ENCODE measurements at places on chromosomes 3 and 15.

DNA sequence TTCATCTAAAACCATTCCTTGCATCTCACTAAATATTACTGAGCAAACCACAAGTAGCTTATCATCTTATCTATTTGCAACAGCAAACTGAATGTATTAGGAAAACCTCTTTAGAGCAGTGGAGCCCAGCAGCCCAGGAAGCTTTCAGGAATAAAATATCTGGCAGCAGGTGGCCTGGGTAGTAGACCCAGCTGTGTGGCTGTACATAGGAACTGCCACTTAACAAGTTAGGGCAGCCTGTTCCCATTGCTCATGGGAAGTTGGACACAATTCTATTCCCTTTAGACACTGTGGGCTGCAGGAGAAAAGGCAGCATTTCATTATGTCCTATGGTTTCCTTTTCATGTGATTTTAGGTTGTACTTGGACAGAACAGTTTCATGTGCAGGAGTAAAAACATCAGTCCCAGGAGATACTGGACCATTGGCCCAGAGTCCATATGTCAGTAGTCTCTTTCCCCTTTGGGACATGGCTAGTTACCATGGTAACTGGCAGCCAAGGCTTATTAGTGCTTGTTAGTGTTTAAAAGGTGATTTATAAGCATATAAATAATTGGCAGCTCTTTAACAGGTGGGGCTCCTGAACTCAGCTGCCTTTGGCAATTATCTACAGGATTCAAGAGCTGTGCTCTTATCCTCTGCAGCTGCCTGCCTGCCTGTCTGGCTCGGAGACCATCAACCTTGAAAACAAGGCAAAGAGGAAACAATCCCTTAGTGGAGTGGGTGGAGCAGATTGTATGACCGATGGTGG is 28.9 kb upstream of the LSAMP start:
- DNase-seq = no peak

DNA sequence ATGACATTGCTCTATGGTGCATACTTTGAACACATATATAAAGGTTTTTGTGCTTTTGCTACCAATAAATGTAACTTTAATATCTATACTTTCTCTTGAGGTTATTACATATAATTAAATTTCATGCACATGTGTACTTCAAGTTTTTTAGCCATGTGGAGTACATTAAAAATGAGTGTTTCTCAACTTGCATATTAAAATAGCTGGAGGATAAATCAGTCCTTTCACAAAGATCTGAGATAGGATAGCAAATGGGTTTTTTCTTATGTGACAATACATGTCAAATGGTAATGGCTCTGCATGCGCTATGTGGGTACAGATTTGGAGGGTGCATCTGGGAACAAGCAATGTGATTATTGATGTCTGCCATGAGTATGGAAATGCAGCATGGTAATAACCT is 48.7 kb upstream of the COL6A6 start:
- DNase-seq = no peak

DNA sequence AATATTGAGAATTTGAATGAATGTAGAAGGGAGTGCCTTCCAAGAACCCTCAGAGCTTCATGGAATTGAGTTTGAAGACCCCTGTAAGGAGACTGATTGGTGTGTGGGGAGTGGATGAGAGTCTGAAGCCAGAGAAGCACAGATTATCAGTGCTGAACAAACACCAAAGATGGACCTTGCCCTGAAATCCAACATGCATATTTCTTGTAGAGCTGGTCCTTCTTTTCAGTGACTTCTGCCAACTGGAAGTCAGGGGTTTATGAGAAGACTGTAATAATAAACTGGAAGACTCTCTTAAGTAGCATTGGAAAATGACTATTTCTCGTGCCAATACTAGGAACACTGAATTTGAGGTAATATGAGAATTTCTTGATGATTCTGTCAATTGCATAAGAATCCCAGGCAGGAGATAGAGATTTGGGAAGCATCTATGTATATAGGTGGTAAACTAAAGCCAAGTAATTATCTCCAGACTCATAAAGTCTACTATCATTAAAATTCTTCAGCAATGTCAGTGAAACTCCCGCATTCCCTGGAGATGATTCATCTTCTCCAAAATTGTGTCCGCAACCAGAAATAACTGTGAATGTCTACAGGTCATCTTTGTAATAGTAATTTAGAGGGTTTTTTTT is 213.8 kb downstream of the IL5RA start:
- DNase-seq = no peak

DNA sequence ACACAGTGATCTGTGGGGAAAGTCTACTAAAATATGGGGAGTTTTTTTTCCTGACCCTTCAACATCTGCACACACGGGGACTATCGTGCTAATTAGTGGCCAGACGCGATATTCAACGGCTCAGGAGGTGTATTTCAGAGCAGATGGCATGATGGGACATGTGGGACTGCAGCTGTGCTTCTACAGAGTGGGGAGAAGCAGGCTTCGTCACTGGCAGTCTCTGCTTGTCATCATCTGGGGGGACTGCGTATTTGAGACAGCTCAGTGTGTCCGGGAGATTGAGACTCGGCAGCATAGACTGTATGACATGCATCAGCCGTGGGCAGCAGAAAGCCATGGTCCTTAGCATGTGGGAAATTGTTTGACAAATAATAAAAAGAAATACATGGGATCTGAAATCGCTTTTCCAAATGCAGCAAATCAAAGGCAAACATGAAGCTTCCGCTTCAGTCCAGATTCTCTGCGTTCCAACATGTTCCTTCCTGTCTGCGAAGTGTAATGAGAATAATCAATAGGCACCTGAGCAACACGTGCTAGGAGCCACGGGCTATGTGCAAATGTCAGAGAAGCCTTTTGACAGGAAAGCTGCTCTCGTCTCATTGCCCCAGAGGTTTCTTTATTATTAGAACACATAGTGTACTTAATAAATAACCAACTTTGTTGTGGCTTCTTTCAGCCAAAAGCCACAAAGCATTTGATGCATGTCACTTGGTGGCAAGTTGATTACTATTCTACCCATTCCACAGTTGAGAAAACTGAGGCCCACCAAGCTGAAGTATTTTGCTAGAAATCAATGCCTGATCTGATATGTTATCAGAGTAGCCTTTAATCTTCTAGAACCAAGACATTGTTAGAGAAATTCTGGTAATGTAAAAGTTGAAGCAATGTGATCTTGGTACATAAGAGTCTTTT is 276.3 kb downstream of the RYR3 start:
- DNase-seq = no peak

DNA sequence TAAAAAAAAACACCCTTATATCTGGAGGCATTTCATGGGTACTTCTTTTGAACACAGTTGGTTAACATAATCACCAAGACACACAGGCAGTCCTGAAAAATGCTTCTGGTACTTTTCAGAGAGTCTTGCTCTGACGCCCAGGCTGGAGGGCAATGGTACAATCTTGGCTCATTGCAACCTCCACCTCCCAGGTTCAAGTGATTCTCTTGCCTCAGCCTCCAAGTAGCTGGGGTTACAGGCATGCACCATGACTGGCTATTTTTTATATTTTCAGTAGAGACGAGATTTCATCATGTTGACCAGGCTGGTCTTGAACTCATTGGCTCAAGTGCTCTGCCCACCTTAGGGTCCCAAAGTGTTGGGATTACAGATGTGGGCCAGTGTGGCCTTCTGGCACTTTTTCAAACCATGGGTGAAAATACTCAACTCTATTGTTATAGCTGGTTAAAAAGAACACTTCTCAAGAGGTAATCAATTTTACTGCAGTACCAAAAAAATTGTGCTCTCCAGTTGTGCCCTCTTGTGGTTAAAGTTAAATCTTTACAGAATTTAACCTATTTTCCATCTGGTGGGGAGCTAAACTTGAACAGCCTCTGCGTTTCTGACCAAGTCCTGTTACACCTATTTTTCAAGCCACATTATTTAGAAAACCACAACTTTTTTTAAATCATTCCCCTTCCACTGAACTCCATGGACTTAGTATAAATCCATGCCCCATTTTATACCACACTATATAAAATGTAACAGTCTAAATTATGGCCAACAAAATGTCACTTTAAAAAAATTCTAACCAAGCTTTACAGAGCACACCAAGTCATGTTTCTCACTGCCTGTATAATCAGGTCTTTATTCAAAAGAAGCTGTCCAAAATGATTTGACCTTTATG is 1.2 kb upstream of the SNAPC5 start:
- DNase-seq = no peak

- DNase-seq = no peak
Observed at GRCh38 chr3:46186471-46187340, 21.4 kb downstream of the CCR1 start.

GRCh38 chr3:145820170-145820569 is 340.8 kb downstream of the PLOD2 start:
- DNase-seq = no peak

GRCh38 chr15:36263666-36264065 is 315.8 kb upstream of the CDIN1 start:
- no peak for DNase-seq

- DNase-seq = no peak
Observed at GRCh38 chr3:126277629-126278378, 79.4 kb downstream of the KLF15 start.

DNA sequence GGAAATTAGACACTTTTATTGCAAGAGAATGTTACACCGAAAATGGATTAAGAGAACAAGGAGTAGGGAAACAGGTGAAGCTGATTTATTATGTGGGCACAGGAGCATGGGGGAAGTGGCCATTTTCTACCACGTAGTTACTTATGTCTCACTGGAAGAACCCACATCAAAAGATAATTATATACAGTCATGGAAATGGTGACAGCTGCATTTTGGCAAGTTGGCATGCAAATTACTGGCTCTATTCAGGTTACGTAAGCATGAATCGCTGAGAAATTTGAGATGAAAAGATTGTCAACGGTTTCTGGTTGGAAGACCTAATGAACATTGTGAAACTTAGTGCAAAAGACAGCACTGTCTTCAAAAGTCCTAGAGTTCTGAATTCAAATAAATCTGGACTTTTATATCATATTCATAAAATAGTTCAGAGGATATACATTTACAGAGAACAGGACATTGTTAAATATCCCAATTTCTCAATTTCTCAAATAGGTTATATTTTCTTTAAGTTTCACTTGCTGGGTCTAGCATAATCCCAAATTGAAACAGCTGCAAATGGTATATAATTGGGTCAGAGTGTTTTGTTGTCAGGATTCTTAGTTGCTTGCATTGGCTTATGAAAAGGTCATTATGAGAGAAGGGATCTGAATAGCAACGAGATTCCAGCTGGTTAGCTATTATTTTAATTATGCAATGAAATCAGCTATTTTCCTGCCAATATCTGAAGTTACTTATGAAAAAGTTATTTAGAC is 567.8 kb downstream of the ZPLD1 start:
- DNase-seq = no peak
